GOT3 (cell line): ENCODE measurements at places on chromosomes 11 and 22.

GRCh38 chr11:126430581-126431335 is 75.3 kb downstream of the ST3GAL4 start:
- DNase-seq = no peak

GRCh38 chr11:10991393-10991792 is 133.5 kb upstream of the ZBED5 start:
- no peak for DNase-seq

- no peak for DNase-seq
These were observed 170.2 kb downstream of the BRD1 start for GRCh38 chr22:49657275-49657973.

- DNase-seq = no peak
These were observed 36.9 kb downstream of the NXPE1 start for GRCh38 chr11:114522818-114523217.

DNA sequence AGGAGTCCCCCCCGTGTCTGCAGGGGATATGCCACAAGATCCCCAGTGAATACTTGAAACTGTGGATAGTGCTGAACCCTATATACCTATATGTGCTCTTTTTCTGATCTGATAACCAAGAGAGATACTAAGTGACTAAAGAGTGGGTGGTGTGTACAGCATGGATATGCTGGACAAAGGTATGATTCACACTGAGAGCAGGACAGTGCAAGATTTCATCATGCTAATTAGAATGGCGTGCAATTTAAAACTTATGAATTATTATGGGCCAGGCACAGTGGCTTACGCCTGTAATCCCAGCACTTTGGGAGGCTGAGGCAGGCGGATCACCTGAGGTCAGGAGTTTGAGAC is 90.2 kb upstream of the ALKBH3 start:
- no peak for DNase-seq

DNA sequence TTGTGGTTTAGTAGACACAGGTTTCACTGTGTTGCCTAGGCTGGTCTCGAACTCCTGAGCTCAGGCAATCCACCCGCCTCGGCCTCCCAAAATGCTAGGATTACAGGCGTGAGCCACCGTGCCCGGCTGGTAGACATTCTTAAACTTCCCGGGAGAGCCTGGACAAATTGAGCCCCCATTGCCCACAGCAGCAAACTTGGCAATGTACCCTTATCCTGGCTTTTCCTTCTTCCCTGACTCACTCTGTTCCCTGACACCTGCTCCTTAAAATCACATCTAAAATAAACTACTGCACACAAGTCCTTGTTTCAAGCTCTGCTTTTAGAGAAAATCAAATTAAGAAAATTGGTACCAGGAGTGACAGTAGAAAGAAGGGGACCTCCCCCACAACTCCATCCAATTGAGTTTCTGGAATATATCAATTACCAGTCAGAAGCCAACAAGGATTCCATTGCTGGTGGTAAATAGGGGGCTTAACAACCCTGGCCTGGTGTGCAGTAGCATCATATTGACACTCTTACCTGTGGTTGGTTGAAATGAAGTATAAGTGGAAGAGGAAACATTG is 7.4 kb upstream of the MCHR1 start:
- DNase-seq = no peak
